ENCODE measurements at places on chromosomes 12 and 14. TPM values are rescaled to one million over a fixed set of nuclear protein-coding genes. Genes with fewer than 3 reads are reported as not detected.

The SOAT2 gene
- not detected for total RNA-seq

The IFNG-AS1 gene
- total RNA-seq = 3.2 TPM

The SERPINA10 gene
- not detected for total RNA-seq

DNA sequence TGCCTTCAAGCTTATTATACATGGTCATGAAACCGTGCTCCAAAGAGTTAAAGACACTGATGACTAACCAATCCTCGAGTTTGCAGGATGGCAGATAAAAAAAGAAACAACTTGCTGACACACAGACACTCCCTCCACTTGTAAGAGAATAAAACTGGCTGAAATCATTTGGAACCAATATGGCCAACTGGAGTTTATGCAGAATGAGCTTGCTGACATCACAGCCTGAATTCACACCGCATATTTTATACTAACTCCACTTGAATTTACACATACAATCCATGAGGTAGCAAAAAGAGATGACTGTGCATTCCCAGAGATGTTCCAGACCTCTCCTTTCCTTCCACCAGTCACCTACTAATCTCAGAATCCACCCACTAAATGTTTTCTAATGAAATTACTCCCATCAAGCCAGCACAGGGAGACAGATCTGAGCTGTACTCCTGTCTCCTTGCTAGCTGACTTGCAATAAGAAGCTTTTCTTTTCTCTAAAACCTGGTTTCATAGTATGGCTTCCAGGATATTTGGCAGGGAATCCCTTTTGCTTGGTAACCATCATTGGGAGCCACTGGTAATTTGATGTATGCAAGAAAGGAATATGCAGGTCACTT, 15.8 kb upstream of the PTPRR start:
- no peak overlapping the region for H3K4me3 ChIP-seq
- peaks cover 2% of the 10 kb centered on the region for H3K27me3 ChIP-seq
- no peaks in the 10 kb centered on the region for H3K4me1 ChIP-seq
- no peaks in the 10 kb centered on the region for H3K36me3 ChIP-seq

DNA sequence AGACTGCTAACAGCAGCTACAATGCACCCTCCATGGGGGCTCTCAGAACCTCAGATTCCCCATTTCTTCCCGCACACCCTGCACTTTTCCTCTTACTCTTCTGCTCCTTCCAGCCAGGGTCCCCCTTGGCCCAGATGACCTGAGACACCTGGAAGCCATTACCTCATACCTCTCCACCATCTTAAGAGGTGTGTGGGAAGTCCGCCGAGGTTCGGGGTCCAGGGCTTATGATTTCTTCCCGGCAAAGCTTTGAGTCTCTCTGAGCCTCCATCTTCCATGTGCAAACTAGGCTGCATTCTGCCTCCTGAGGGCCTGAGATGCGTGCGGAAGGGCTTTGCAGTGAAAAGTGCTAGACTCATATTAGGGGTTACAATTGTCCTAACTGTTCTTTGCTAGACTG, 5.3 kb downstream of the GSC start:
- H3K27me3 ChIP-seq = peaks cover 58% of the 10 kb centered on the region
- H3K27ac ChIP-seq = no peak overlapping the region
- no peaks in the 10 kb centered on the region for H3K36me3 ChIP-seq
- H3K4me3 ChIP-seq = no peak overlapping the region
- peaks cover 13% of the 10 kb centered on the region for H3K4me1 ChIP-seq
- no peak for DNase-seq

DNA sequence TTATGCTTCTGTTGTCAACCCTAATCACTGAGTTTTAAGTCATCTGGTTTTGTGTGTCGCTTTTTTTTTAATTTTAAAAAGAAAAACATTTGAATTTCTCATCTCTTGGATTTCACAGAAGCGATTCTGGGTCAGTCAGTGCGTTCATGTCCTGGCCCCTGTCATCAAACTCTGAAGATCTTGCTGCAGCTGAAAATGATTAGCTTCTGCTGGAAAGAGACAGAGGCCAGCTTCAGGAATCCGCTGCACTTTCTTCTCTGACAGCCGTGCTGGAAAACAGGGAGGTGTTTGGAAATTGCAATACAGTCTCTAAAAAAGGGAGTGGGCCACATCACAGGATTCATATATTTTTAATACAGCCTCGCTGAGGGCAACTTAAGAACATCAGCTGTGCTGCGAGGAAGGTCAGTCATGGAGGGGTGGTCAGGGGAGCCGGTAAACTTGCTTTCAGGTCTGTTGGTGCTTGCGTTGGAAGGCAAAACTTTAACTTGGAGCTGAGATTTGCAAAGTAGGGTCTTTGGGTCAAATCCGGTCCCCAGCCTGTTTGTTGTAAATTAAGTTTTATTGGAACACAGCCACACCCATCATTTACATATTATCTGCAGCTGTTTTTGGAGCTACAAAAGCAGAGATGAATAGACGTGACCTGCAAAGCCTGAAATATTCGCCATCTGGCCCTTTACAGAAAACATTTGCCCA, 190.8 kb downstream of the AACS start:
- H3K27ac ChIP-seq = no peak overlapping the region
- H3K4me1 ChIP-seq = no peaks in the 10 kb centered on the region
- H3K36me3 ChIP-seq = no peaks in the 10 kb centered on the region
- no peak overlapping the region for H3K4me3 ChIP-seq
- DNase-seq = no peak

DNA sequence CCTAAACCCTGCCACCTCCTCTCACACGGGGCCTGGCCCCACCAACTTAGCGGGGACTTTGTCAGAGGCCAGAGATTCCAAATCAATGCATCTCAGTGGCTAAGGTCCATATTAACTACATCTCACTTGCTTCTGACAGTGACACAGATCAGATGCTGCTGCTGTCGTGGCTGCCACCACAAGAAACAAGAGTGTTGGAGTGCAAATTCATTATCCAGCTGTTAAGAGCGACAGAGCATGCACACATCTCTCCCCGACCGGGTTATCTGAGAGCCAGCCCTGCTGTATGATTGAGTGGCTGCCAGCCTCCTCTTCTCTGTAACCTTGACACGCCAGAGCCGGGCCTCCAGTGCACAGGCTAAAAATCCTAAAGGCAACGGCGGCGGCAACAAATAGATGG, 40.2 kb downstream of the SPRING1 start:
- no peak for DNase-seq
- H3K36me3 ChIP-seq = no peaks in the 10 kb centered on the region
- H3K27me3 ChIP-seq = peaks cover 33% of the 10 kb centered on the region
- H3K4me1 ChIP-seq = peaks cover 38% of the 10 kb centered on the region

The PLEKHD1 gene
- 0.24 TPM for total RNA-seq

DNA sequence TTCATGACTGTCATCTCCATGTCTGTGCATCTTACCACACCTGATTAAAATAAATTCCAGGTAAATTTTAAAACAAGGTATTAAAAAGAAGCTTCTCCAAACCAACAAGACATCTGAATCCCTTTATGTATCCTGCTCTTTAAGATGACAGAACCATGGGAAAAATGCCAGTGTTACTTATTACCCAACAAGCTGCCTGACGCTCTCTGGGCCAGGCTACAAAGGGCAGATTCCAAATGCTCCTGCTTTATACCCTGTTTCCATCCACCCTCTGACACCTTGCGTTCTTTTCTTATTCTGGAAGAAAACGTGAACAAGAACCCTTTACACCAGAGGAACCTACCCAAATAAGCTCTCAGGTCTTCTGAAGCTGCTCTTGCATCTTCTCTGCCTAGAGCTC, 70.7 kb downstream of the SLC8A3 start:
- no peak overlapping the region for H3K4me3 ChIP-seq
- DNase-seq = no peak
- H3K36me3 ChIP-seq = no peaks in the 10 kb centered on the region
- no peak overlapping the region for H3K27ac ChIP-seq
- H3K27me3 ChIP-seq = no peaks in the 10 kb centered on the region

The STRN3 gene
- total RNA-seq = 31.0 TPM

DNA sequence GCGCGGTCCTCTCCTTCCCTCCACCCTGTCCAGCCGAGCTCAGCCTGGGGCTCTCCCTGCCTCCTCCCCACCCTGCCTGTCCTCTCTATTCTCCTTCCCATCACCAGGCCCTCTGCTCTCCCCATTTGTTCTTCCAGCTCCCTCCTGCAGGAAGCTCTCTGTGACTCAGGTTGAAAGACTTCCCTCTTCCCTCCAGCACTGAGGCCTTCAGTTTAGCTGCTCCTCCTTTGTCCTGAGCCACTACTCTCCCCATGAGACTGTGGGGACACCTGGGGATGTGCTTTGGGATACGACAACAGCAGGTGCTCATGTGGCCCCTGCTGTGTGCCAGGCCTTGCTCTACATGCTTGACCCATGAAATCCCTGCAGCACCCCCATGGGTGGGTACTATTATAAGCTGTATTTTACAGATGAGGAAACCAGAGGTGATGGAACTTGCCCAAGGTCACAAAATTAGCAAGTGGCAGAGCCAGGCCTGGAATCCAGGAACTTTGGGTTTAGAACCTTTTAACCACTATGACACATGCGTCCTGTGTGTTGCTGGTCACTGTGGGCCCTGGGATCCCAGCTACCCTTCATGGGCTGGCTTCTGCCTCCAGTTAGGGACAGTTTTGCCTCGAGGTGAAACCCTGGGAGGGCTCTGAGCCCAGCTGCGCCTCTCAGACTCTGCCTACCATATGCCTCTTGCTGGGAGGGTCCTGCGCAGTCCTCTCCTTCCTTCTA, 5.5 kb downstream of the KRT80 start:
- H3K4me3 ChIP-seq = no peak overlapping the region
- no peaks in the 10 kb centered on the region for H3K36me3 ChIP-seq
- H3K27me3 ChIP-seq = peaks cover 4% of the 10 kb centered on the region
- H3K27ac ChIP-seq = no peak overlapping the region

GRCh38 chr12:95473231-95473883, 595 bp upstream of the METAP2 start:
- no peak for DNase-seq
- peak overlapping the region; percentile 99 for H3K27ac ChIP-seq
- H3K36me3 ChIP-seq = peaks cover 43% of the 10 kb centered on the region
- H3K27me3 ChIP-seq = peaks cover 2% of the 10 kb centered on the region
- H3K4me1 ChIP-seq = peaks cover 44% of the 10 kb centered on the region
- H3K4me3 ChIP-seq = peak overlapping the region; percentile 100

- H3K27ac ChIP-seq = peak overlapping the region; percentile 94
- no peak for DNase-seq
- H3K4me1 ChIP-seq = peaks cover 39% of the 10 kb centered on the region
- H3K4me3 ChIP-seq = peak overlapping the region; percentile 93
Observed at GRCh38 chr12:113184098-113184899, 979 bp downstream of the DDX54 start.

- no peak overlapping the region for H3K4me3 ChIP-seq
- no peak for DNase-seq
- no peak overlapping the region for H3K27ac ChIP-seq
Observed at GRCh38 chr12:2198005-2198501, 145.3 kb downstream of the CACNA1C start.

Measured in activated B cell treated with CpG ODN at 0.5 μM for 24 hours (primary cell).